ENCODE measurements at places on chromosomes 7 and 10.
A peak's percentile ranks its signal among the peaks of the same experiment; 100 is the strongest.

DNA sequence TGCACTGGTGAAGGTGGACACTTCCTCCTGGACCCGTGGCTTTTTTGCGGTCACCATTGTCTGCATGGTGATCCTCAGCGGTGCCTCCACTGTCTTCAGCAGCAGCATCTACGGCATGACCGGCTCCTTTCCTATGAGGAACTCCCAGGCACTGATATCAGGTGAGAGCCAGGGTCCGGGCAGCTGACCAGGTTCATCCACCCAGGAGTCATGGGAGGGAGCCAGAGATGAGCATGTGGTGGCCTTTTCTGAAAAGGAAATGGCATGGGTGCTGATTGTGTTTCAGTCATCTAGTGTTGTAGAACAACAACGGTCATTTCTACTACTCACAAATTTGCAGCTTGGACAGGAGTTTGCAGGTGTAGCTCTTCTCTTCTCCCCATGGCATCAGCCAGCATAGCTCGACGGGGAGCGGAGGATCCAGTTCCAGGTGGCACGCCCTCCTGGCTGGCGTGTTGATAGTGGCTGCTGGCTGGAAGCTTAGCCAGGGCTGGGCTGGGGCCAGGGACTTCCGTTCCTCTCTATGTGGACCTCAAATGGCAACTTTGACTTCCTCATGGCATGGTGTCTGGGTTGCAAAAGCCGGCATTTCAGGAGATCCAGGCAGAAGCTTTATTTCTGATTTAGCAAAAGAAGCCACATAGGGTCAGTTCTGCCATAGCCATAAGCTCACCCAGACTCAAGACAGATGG, 32.7 kb downstream of the SLC29A3 start:
- no peak for DNase-seq

DNA sequence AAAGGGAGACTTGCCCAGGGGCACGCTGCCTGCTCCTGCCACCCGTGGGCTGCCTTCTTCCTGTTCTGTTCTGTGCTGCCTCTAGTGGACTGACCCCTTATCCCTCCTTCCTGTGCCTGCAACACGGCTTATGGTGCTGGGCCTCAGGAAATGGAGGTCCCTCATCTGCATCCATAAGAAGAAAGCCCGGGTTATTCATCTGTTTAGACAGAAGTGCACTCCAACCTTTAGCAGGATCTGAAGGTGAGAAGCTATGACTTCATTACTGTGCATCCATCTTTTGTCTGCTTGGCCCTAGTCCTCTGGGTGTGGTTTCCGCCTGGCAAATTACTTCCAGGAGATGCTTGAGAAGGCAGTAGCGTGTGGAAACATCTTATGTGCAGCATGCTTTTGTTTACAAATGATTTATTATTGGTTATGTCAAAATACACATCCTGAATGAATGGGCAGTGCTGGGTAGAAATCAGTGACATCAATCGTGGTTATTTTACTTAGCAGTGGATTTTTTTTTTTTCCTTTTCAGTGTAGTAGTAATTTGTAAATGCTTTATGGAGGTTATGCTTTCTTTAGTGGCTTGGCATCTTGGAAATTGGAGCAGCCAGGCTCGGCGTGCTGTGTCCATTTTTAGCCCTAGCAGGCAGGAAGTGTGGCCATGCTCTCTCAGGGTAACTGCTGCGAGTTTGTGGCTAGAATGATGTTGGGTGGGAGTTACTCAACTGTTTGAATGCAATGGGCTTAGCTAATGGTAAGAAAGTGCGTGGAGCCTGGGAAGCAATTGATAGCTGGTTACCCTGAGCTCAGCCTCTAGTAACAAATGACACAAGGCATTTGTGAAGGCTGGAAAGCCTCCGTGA, 12.7 kb downstream of the PTPRE start:
- DNase-seq: no peak

GRCh38 chr10:124305131-124305530, 113.6 kb downstream of the OAT start:
- DNase-seq: no peak

DNA sequence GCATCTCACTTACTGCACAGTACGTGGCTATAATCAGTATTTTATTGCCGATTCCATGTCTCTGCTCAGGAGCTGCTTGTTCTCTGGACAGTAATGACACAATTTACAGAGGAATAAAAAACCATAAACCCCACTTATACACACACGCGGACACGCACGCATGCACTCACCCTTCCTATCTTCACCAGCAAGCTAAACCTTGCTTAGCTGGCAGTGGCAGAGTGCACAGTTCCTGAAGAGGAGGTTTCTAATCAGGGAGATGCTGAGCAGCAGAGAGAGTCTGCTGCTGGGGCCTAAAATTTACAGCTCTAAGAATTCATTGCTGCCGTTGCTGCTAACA, 66.3 kb downstream of the SND1 start:
- DNase-seq: no peak

DNA sequence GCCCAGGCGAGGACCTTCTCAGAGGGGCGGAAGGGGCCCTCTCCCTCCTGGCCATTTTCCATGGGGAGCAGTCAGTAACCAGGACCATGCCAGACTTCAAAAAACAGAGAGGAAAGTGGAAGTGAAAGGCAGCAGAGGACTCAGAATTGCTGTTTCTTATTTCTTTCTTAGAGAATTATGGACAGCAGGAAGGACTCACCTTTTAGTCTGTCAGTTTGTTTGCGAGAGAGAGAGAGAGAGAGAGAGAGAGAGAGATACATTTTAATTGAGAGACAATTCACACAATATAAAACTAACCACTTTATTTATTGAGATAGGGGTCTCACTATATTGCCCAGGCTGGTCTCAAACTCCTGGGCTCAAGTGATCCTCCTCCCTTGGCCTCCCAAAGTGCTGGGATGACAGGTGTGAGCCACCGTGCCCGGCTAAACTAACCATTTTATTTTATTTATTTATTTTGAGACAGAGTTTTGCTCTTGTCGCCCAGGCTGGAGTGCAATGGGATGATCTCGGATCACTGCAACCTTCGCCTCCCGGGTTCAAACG, 24.5 kb downstream of the SCD start:
- DNase-seq: no peak

GRCh38 chr7:2197436-2198155, 35.1 kb downstream of the MAD1L1 start:
- DNase-seq: no peak

GRCh38 chr7:28269700-28270361, 89.2 kb upstream of the JAZF1 start:
- DNase-seq: no peak

DNA sequence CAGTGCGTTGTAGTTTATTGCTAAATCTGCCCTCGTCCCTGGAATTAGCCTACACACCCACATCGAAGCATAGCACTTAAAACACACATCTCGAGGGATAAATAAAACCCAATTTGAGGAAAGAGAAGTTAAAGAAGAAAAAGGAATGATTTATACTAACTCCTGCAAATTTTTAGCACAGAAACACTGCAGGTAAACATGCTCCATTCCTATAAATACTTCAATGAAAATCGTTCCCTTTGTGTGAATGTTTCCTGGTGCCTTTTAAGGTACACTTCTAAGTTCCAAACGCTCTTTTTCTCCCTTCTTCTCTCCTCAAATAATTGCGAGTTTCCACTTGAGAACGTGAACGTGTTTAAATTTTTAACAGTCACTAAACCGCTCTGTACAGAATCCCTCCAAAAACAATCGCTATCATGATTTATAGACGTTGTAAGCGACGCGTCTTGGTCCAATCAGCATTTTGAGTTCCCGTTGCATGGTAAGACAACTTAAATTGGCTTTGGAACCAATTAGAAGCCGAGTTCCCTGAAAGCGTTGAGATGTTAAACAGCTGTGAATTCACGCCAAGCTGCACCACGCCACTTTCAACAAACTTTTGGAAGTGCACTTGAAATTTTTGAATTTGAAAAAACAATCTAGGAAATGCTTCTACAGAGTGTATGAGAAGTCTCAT, 12.5 kb upstream of the EBLN1 start:
- DNase-seq: no peak

GRCh38 chr10:113610631-113611601, 52.9 kb downstream of the NRAP start:
- no peak for DNase-seq

- DNase-seq: no peak
Measured at GRCh38 chr7:107166736-107167426, 1.9 kb upstream of the HBP1 start.

GRCh38 chr10:121631365-121632029, 33.3 kb upstream of the FGFR2 start:
- DNase-seq: no peak

DNA sequence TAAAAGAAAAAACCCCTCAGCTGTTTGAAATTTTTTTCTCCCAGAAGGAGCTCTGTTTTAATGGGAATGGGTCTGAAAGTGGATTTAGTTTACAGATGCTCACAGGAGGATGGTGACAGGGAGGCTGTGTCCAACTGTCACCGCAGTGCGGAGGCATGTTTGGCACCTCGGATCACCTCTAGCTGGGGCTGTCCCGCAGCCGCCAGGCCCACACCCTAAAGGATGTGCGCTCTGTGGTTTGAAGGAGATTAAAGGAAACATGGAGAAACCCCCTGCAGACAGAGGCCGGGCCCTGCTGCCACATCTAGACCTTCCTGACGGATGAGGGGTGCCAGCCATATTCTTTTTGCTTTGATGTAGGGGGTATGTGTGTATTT, 160.6 kb downstream of the DNAJB6 start:
- DNase-seq: no peak

DNA sequence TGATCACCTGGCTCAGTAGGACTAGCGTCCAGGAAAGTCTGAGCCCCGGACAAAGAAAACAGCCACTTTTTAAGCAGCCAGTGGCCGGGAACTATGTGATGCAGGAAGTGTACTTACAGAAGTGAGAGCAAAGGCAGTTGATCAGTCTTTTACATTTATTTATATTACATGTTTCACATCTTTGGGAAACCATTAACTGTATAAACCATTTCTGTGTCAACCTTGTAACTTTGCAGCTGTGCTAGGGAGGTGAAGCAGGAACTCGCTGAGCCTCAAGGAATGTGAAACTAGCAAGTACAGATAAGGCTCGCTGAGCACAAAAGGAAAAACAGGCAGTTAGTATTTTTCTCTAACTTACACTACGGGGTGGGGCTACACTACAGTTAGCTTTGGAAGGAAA, 39.9 kb upstream of the HECW1 start:
- DNase-seq: no peak

DNA sequence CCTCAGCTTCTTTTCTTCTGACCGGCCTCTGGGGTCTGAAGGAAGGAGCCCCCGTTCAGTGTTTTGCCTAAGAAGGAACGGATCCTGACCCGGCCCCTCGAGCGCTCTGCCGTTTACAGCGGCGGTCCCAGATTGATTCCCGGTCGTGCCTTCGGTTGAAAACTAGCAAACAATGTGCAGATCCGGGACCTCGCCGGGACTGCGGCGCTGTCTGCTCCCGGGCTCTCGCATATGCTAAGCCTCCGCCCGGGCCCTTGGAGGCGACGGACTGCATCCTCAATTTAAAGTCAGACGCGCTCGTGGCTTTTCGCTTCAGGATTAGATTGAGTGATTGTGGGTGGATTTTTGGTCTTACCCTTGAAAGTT, 559 bp downstream of the DBF4 start:
- DNase-seq: no peak

DNA sequence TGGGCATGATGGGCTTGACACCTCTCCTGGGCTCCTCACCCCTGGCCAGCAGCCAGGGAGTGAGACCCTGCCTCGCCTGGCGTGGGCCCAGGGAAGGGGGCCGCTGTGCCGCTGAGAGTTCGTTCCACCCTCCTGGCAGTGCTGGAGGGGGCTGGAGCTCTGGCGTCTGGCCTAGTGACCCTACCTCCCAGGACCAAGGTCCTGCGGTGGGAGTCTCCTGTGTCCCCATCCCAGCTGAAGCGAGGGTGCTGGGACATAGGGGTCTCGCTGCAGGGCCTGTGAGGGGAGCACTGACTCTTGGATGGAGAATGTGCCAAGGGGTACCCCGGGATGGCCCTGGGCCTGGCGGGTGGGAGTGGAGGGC, 1.2 kb downstream of the GTF2IRD1 start:
- no peak for DNase-seq

- peak; percentile 63 for DNase-seq
Measured at GRCh38 chr10:97596101-97597082, 6.9 kb downstream of the C10orf62 start.

GRCh38 chr7:85068799-85069198, 118.1 kb downstream of the SEMA3D start:
- DNase-seq: no peak

DNA sequence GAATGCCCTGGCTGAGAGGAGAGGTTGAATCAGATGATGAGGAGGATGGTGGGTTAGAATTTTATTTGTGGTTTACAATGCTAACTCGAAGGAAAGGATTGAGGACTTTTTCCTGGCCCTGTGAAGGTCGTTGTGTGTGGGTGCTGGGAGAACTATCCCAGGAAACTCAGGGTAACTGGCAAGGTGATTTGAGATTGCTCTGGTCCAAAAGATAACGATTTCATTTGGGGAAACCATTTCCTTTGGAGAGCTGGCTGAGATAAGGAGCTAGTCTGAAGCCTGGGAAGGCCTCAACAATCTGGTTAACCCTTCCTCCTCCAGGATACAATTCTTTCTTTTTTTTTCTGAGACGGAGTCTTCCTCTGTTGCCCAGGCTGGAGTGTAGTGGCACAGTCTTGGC, 33.0 kb downstream of the HK1 start:
- DNase-seq: no peak

DNA sequence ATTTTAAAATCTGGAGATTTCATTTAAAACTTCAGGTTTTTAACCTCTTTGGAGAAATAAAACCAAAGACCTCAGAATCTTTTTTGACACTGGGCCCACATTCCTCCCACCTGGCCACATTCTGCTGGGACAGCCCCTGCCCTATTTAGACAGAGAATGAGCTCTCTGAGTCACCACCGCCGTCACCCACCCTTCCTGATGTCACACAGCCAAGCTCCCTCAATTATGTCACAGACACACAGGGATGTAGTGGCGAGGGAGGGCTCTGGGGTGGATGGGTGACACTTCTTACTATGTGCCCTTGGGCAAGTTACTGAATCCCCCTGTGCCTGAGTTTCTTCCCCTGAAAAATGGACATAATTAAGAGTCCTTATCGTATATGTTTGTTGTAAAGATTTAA, 162.6 kb downstream of the RAB11FIP2 start:
- no peak for DNase-seq

GRCh38 chr10:639751-640672, 49.5 kb downstream of the DIP2C start:
- no peak for DNase-seq

DNA sequence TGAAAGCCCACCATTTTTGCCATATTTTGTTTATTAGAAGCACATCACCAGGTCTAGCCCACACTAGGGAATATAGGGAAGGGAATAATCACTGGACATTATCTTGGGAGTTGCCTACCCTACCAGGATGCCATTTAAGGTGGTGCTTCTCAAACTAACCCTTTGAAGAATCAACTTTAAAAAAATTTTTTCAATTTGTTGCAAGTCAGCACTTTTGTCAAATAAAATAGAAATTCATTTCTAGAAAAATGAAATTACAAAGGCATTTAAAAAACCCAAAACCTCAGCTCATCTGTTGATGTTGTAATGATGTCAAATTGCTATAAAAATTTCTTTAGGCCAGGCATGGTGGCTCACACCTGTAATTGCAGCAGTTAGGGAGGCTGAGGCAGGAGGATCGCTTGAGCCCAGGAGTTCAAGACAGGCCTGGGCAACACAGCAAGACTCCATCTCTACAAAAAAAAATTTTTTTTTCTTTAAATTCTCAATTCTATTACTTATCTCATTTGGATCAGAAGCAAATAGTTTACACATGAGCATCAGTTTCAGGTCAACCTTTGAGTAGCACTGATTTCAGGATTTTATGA, 2.5 kb upstream of the NFE2L3 start:
- DNase-seq: no peak

- DNase-seq: no peak
Measured at GRCh38 chr10:72728462-72728861, 36.5 kb downstream of the MCU start.

Measured in SW 1271 (cell line).